ENCODE measurements at places on chromosomes 6 and 20.
A peak's percentile ranks its signal among the peaks of the same experiment; 100 is the strongest.

DNA sequence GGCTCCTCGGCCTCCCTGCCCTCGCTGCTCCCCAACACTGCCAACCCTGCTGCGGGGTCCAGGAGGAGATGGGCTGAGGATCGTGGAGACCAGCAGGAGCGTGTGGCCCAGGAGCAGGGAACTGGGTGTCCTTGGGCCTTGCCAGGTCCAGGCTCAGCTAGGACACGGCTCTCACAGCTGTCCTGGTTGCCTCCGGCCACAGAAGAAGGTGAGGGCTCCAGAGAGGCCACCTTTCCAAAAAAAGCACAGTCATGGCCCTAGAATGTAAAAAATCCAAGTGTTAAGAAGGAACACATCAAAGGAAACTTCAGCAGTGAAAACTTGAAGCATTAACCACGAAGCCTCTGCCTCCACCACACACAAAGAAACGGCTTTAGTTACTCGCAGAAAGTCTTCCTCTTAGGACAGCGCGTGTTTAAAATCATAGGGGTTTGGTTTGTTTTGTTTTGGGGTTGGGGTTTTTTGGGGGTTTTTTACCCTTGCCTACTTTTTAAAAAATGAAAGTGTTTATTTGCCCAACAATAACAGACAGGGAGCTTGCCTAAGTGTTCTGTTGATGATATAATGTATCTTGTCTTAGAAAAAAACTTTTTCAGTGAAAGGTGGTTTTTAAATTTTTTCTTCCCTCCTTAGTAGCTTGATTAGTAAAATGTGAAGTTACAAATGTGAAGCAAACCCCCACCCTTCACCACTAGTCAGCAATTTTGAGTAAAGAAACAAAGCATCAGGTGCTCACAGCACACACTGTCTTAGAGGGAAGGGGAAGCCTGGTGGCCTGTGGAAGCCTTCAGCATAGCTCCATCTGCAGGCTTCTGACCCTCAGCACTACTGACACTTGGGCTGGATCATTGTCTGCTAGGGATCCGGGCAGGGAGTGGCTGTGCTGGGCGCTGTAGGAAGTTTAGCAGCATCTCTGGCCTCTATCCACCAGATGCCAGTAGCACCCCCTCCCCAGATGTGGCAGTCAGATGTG, 60.0 kb downstream of the PTPN1 start:
- H3K27ac ChIP-seq = peak overlapping the region; percentile 43
- H3K36me3 ChIP-seq = peaks cover 12% of the 10 kb centered on the region
- peak; percentile 60 for DNase-seq
- H3K27me3 ChIP-seq = no peaks in the 10 kb centered on the region
- no peak overlapping the region for H3K4me3 ChIP-seq

GRCh38 chr20:49420292-49420691, 62.2 kb downstream of the KCNB1 start:
- H3K27ac ChIP-seq = no peak overlapping the region
- H3K36me3 ChIP-seq = no peaks in the 10 kb centered on the region
- H3K27me3 ChIP-seq = no peaks in the 10 kb centered on the region
- no peak for DNase-seq
- H3K4me3 ChIP-seq = no peak overlapping the region

GRCh38 chr6:93036835-93037234, 382.5 kb downstream of the EPHA7 start:
- DNase-seq = no peak
- no peaks in the 10 kb centered on the region for H3K27me3 ChIP-seq
- no peak overlapping the region for H3K4me3 ChIP-seq
- no peaks in the 10 kb centered on the region for H3K36me3 ChIP-seq
- H3K27ac ChIP-seq = no peak overlapping the region

- no peak overlapping the region for H3K4me3 ChIP-seq
- DNase-seq = no peak
- H3K27ac ChIP-seq = no peak overlapping the region
- no peaks in the 10 kb centered on the region for H3K4me1 ChIP-seq
- H3K36me3 ChIP-seq = no peaks in the 10 kb centered on the region
- no peaks in the 10 kb centered on the region for H3K27me3 ChIP-seq
Observed at GRCh38 chr6:85252552-85252951, 197.3 kb upstream of the NT5E start.

DNA sequence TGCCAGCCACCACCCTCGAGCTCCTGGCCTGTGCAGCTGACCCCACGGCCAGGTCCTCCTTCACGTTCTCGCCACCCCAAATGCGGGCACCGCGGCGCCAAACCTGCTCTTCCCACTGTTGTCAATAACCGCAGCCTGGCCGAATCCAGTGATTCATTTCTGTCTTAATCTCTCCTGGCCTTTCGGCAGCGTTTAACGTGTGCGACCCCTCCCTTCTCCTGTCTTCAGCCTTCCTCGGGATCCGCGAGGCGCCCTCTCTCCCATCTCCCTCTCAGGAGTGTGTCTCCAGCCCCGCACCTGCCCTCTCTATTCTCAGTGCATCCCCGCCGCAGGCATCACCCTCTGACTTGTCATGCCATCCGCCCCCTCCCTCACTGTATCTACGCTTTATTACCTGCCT, 91.4 kb downstream of the THBS2 start:
- H3K4me3 ChIP-seq = no peak overlapping the region
- no peak overlapping the region for H3K27ac ChIP-seq
- no peak for DNase-seq

GRCh38 chr20:31569163-31570020, 35.7 kb upstream of the ID1 start:
- H3K27ac ChIP-seq = peak overlapping the region; percentile 97
- no peaks in the 10 kb centered on the region for H3K27me3 ChIP-seq
- peak; percentile 61 for DNase-seq
- peaks cover 30% of the 10 kb centered on the region for H3K36me3 ChIP-seq
- H3K4me1 ChIP-seq = peaks cover 44% of the 10 kb centered on the region

DNA sequence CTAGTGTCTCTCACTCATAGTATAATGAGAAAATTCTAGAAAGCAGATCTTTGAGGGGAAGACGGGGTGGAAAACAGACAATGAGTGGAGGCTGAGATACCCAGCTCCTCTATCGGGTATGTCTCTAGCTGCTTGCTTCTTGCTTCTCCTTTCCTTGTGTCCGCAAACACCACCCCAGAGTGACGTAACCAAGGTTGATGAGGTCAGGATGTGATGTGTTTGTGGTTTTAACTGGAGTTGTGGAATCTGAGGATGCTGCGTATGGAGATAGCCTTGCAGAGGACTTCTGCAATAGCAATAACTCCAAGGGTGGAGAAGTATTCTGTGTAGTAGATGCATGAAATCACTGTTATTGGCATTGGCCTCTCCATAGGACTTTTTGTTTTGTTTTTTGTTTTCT, 132.7 kb upstream of the IFNGR1 start:
- no peaks in the 10 kb centered on the region for H3K27me3 ChIP-seq
- H3K4me1 ChIP-seq = no peaks in the 10 kb centered on the region
- H3K36me3 ChIP-seq = no peaks in the 10 kb centered on the region

DNA sequence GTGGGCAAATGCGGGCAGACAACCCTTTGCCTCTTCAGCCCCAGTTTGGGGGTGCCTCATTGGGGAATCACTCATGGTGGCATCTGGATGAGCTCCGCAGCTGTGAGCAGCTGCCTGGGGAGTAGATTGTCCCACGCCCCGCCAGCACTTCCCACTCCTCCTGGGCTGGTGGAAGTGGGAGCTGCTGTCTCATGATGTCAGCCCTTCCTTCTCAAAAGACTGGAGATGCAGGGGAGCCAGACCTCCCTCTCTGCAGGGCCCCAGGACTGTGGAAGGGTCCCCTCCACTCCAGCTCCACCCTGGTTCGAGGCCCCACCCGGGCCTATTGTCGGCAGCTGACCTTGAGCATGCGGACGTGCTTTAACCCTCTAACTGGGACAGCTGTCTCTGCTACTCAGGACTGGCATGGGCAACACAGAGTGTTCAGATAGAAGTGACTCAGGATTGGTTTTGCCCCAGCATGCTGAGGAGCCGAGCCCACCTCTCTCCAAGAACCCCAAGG, 2.0 kb downstream of the UNC93A start:
- DNase-seq = peak; percentile 34
- H3K27ac ChIP-seq = no peak overlapping the region
- no peaks in the 10 kb centered on the region for H3K4me1 ChIP-seq

Measured in upper lobe of left lung (tissue), 6 donors.